ENCODE measurements at places on chromosomes 5 and 9. TPM values are rescaled to one million over a fixed set of nuclear protein-coding genes. Genes with fewer than 3 reads are reported as not detected.

The PCDHGA3 gene
- total RNA-seq: not detected

The FKBP15 gene
- total RNA-seq: 23.7 TPM

The IGIP gene
- 2.5 TPM for total RNA-seq

DNA sequence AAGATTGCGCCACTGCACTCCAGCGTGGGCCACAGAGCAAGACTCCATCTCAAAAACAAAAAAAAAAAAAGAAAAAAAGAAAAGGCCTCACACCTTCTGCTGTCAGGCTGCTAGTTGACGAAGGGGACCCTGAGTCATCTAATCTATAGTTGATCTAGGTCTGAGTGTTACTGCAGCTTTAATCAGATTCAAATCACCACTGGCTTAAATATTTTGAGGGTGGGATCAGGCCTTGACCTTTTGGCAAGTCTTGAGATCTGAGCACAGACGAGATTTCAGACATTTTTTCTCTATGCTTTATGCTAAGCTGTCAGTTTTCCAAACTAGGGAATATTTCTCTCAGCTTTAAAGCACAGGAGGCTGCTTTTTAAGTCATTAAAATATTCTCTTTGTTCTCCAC is 240.9 kb downstream of the GLIS3 start:
- DNase-seq: no peak

DNA sequence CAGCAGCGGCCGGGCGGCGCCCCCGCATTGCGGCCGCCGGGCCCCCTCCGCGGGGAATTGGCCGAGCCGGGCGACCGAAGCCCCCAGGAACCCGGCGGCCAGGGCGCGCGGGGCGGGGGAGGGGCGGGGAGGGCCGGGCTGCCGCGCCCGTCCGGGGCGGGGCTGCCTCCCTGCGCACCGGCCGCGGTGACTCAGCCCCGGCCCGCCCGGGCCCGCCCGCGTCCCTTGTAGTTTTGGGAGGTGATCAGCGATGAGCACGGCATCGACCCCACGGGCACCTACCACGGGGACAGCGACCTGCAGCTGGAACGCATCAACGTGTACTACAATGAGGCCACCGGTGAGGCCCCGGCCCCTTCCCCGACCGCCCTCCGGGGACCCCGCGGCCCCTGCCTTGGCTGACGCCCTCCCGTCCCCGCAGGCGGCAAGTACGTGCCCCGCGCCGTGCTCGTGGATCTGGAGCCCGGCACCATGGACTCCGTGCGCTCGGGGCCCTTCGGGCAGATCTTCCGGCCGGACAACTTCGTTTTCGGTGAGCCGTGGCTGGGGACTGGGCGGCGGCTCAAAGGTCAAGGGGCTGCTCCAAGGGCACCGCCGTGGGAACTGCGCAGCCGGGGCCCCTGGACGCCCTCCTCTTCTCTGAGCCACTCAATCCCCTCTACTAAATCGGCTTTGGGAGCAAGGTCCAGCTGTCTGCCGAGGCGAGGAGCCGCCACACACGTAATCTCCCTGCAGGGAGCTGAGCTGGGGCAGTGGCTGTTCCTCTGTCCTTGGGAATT is 592 bp downstream of the TUBB4B start:
- DNase-seq: no peak

GRCh38 chr5:91042247-91042935 is 340.7 kb downstream of the ARRDC3 start:
- DNase-seq: no peak

- DNase-seq: no peak
Measured at GRCh38 chr5:169864483-169864882, 115.8 kb downstream of the INSYN2B start.

- DNase-seq: no peak
Measured at GRCh38 chr5:91684625-91685024, 301.5 kb upstream of the ARRDC3 start.

GRCh38 chr5:68547622-68548021 is 332.1 kb downstream of the PIK3R1 start:
- no peak for DNase-seq

DNA sequence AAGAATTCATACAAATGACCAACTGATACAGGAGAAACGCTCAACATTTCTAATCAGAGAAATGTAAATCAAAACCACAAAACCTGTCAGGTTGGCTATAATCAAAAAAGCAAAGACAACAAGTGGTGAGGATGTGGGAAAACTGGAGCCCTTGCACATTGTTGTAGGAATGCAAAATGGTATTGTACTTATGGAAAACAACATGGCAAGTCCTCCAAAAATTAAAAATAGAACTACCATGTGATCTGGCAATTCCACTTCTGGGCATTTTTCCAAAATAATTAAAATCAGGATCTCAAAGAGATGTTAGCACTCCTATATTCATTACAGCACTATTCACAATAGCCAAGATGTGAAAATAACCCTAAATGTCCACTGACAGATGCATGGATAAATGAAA is 76.1 kb downstream of the FNIP1 start:
- DNase-seq: no peak

DNA sequence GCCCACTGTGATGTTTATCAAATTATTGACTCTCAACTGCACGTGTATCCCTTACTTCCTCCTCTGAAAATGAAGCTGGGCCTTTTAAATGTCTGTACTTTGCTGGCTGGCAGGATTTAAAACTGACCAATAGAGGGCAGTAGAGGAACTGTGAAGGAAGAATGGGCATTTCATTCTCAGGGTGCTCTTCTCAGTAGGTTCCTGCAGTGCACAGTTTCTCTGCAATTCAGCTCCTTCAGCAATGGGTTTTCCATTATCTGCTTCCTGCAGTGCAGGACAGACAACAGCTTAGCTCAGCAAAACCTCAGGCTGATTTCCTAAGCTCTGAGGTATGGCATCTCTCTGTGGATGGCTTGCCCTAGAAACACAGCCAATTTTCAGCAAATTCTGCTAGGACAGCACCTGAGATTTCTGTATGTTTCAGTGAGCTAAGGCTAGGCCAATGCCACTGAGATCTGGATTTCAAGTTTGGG is 298.4 kb upstream of the PRDM9 start:
- DNase-seq: peak; percentile 62

- DNase-seq: no peak
Measured at GRCh38 chr5:163660486-163660885, 155.1 kb downstream of the MAT2B start.

- DNase-seq: peak; percentile 37
Measured at GRCh38 chr5:10860645-10861422, 99.8 kb upstream of the DAP start.

- DNase-seq: peak; percentile 26
Measured at GRCh38 chr5:52844885-52845284, 57.2 kb downstream of the ITGA1 start.

- DNase-seq: no peak
Measured at GRCh38 chr5:120682851-120683250, 218.8 kb downstream of the PRR16 start.
